Esophagus muscularis mucosa (tissue), 4 donors: ENCODE measurements at places on chromosomes 16 and 17. TPM values are rescaled to one million over a fixed set of nuclear protein-coding genes. Genes with fewer than 3 reads are reported as not detected.

KRT20 gene
- total RNA-seq, result 0.52 TPM

DNA sequence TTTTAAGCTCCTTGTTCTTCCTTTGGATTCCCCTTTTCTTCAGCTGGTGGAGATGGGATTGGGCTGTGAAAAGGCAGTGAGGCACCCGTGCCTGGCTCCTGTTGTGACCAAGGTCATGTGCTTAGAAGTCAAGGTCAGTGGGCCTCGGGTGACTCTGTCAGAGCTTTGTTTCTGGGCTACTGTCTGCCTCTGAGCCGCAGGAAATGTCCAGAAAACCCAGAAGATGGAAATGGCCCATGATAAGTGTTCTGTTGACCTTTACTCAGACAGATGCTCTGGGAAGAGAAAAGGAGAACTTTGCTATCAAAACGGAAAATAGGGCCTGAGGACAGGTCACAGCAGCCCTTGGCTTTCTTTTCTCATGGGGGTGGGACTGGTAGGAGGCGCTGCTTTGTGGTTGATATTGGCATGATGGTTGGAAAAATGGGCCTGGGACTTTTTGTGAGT lies 2.9 kb downstream of the ABCC1 start:
- H3K36me3 ChIP-seq, result no peaks in the 10 kb centered on the region
- no peak for DNase-seq
- no peaks in the 10 kb centered on the region for H3K27me3 ChIP-seq
- peak overlapping the region; percentile 95 for H3K4me3 ChIP-seq
- H3K27ac ChIP-seq, result peak overlapping the region; percentile 96

DNA sequence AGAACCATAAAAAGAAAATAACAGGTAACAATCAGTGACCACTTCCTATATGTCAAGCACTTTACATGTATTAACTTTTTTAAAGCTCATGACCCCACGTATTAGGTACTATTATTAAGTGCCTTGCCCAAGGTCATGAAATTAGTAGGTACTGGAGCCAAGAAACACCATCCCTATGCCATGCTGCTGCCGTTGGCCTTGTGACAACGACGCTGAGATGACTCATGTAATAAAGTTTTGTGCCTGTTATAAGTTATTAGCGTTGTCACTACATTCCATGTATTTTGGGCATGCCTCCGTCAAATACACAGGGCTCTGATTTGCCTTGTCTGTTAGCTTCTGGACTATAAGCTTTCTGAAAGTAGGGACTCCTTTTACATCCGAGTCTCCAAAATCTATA lies 1.4 kb downstream of the BBS2 start:
- H3K27me3 ChIP-seq, result no peaks in the 10 kb centered on the region
- H3K4me3 ChIP-seq, result no peak overlapping the region
- no peak for DNase-seq
- no peaks in the 10 kb centered on the region for H3K36me3 ChIP-seq
- no peak overlapping the region for H3K27ac ChIP-seq

GRCh38 chr16:52209227-52209626 lies 337.7 kb downstream of the TOX3 start:
- H3K27me3 ChIP-seq, result no peaks in the 10 kb centered on the region
- H3K36me3 ChIP-seq, result no peaks in the 10 kb centered on the region
- H3K27ac ChIP-seq, result no peak overlapping the region
- H3K4me3 ChIP-seq, result no peak overlapping the region

SHBG gene
- not detected for total RNA-seq

TP53TG3F gene
- total RNA-seq, result not detected

- H3K27ac ChIP-seq, result no peak overlapping the region
- no peaks in the 10 kb centered on the region for H3K36me3 ChIP-seq
- peaks cover 12% of the 10 kb centered on the region for H3K27me3 ChIP-seq
- H3K4me3 ChIP-seq, result no peak overlapping the region
- H3K4me1 ChIP-seq, result no peaks in the 10 kb centered on the region
These were observed 156.8 kb upstream of the CDH13 start for GRCh38 chr16:82470016-82470415.

GRCh38 chr17:78889531-78889930 lies 13.5 kb downstream of the CEP295NL start:
- DNase-seq, result no peak
- H3K27me3 ChIP-seq, result no peaks in the 10 kb centered on the region
- H3K27ac ChIP-seq, result peak overlapping the region; percentile 45
- peaks cover 63% of the 10 kb centered on the region for H3K4me1 ChIP-seq
- no peak overlapping the region for H3K4me3 ChIP-seq

GRCh38 chr16:35744726-35745125 lies 2285.3 kb downstream of the TP53TG3F start:
- H3K4me1 ChIP-seq, result no peaks in the 10 kb centered on the region
- H3K27ac ChIP-seq, result no peak overlapping the region
- H3K27me3 ChIP-seq, result no peaks in the 10 kb centered on the region
- peak; percentile 90 for DNase-seq
- no peaks in the 10 kb centered on the region for H3K36me3 ChIP-seq

- no peak for DNase-seq
- no peak overlapping the region for H3K27ac ChIP-seq
- no peaks in the 10 kb centered on the region for H3K4me1 ChIP-seq
These were observed 2.4 kb upstream of the CD300LF start for GRCh38 chr17:74715144-74715543.

C16orf87 gene
- 7.3 TPM for total RNA-seq

TBC1D3I gene
- total RNA-seq, result not detected

DNA sequence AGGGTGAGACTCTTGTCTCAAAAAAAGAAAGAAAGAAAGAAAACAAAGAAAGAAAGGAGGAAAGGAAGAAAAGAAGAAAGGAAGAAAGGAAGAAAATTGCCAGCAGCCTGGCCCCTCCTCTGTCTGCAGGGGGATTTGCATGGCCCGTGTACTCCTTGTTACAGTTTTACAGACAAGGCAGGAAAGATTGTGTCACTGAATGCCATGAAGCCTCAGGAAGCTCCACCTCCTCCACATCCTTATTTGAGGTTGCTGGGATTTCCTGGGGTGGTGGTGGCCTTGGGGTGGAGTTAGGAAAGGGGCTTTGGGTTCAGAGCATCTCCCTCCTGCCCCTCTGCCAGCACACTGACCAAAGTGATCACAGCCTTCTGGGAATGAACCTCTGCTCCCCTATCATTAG lies 23.6 kb downstream of the CFAP20 start:
- H3K36me3 ChIP-seq, result no peaks in the 10 kb centered on the region
- no peak overlapping the region for H3K4me3 ChIP-seq
- H3K27ac ChIP-seq, result no peak overlapping the region
- no peaks in the 10 kb centered on the region for H3K27me3 ChIP-seq
- H3K4me1 ChIP-seq, result no peaks in the 10 kb centered on the region
- no peak for DNase-seq

- peaks cover 4% of the 10 kb centered on the region for H3K36me3 ChIP-seq
- no peaks in the 10 kb centered on the region for H3K27me3 ChIP-seq
- H3K4me3 ChIP-seq, result peak overlapping the region; percentile 33
- H3K4me1 ChIP-seq, result peaks cover 99% of the 10 kb centered on the region
- H3K27ac ChIP-seq, result peak overlapping the region; percentile 96
- DNase-seq, result no peak
These were observed 9.2 kb downstream of the MXRA7 start for GRCh38 chr17:76701471-76701967.

ZNF423 gene
- 9.1 TPM for total RNA-seq

PPM1E gene
- total RNA-seq, result 0.83 TPM

- H3K4me1 ChIP-seq, result peaks cover 62% of the 10 kb centered on the region
- no peaks in the 10 kb centered on the region for H3K27me3 ChIP-seq
- H3K27ac ChIP-seq, result no peak overlapping the region
- DNase-seq, result no peak
- peaks cover 26% of the 10 kb centered on the region for H3K36me3 ChIP-seq
- no peak overlapping the region for H3K4me3 ChIP-seq
These were observed 2.6 kb downstream of the KIFC3 start for GRCh38 chr16:57799600-57800199.

- no peaks in the 10 kb centered on the region for H3K27me3 ChIP-seq
- no peak for DNase-seq
- H3K4me1 ChIP-seq, result peaks cover 11% of the 10 kb centered on the region
- H3K4me3 ChIP-seq, result no peak overlapping the region
These were observed 3.7 kb downstream of the PRSS8 start for GRCh38 chr16:31131841-31132271.

GRCh38 chr16:48608871-48609651 lies 919 bp downstream of the N4BP1 start:
- no peaks in the 10 kb centered on the region for H3K27me3 ChIP-seq
- peaks cover 74% of the 10 kb centered on the region for H3K4me1 ChIP-seq
- H3K4me3 ChIP-seq, result peak overlapping the region; percentile 98
- no peaks in the 10 kb centered on the region for H3K36me3 ChIP-seq
- H3K27ac ChIP-seq, result peak overlapping the region; percentile 94
- DNase-seq, result no peak

- H3K27me3 ChIP-seq, result no peaks in the 10 kb centered on the region
- no peak overlapping the region for H3K27ac ChIP-seq
These were observed 14.3 kb downstream of the NEUROD2 start for GRCh38 chr17:39593371-39593770.

DNA sequence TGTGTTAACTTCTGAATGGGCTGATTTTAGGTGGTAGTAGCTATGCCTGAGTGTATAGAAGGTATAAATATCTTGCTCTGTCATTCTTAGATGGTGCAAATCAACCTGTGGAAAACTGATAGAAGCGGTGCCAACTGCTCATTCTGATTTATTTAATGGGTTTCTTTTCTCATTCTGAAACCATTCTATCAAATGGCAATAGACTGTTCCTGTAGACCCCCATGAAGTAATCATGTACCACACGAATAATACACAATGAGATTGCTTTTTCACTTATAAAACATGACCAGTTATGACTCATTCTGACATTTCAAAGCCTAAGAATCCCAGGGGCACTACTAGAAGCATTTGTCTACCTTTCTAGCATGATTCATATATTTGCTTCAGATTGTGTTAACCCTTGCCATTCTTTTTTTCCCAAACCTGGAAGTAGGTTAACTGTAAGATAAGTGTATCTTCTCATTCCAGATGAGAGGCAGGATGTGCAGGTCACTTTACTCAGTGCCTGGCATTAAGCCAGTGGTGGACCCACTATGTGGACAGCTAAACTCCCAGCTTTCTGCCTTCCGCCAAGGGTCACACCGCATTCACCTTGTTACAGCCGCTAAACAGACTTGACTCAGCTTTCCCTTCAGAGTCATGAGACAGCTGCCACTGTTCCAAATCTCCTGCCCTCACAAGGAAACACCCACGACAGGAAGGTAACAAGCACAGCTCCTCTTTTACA lies 16.4 kb upstream of the SLC16A11 start:
- DNase-seq, result no peak
- peaks cover 20% of the 10 kb centered on the region for H3K27me3 ChIP-seq
- H3K4me3 ChIP-seq, result no peak overlapping the region
- H3K4me1 ChIP-seq, result no peaks in the 10 kb centered on the region

KRTAP9-4 gene
- total RNA-seq, result not detected

- H3K27ac ChIP-seq, result no peak overlapping the region
- H3K27me3 ChIP-seq, result no peaks in the 10 kb centered on the region
These were observed 66.2 kb upstream of the TRAP1 start for GRCh38 chr16:3783516-3783915.

DNA sequence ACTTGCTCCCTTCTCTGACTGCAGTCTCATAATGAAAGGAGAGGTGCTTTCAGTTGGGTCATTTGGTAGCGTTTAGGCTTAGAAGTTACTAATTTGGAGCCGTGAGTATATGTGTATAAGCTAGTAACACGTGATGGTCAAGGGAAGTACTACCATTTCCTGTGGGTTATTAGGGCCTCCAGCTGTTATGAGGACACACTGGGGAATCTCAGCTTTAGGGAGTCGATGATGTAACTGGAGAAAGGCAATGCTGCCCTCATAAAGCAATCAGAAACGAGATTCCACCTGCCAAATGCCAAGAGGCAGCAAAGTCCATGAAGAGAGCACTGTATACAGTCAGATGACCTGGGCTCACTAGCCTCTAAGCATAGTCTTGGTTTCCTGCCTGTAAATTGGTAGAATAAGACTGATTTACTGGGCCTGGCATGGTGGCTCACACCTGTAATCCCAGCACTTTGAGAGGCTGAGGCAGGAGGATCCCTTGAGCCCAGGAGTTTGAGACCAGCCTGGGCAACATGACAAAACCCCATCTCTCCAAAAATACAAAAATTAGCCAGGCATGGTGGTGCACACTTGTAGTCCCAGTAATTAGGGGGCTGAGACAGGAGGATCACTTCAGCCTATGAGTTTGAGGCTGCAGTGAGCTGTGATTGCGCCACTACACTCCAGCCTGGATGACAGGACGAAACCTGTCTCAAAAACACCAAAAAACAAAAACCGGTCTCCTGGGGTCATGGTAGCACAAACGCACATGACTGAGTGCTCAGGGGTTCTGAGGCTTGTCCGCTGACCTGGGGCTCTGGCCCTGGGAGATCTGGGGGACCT lies 53.0 kb downstream of the SF3B3 start:
- H3K4me3 ChIP-seq, result no peak overlapping the region
- DNase-seq, result no peak
- peaks cover 62% of the 10 kb centered on the region for H3K4me1 ChIP-seq
- peak overlapping the region; percentile 52 for H3K27ac ChIP-seq

TPSB2 gene
- 304 TPM for total RNA-seq

GRCh38 chr17:17706140-17707060 lies 25.1 kb downstream of the RAI1 start:
- H3K4me1 ChIP-seq, result peaks cover 48% of the 10 kb centered on the region
- H3K36me3 ChIP-seq, result no peaks in the 10 kb centered on the region
- H3K4me3 ChIP-seq, result no peak overlapping the region

DNA sequence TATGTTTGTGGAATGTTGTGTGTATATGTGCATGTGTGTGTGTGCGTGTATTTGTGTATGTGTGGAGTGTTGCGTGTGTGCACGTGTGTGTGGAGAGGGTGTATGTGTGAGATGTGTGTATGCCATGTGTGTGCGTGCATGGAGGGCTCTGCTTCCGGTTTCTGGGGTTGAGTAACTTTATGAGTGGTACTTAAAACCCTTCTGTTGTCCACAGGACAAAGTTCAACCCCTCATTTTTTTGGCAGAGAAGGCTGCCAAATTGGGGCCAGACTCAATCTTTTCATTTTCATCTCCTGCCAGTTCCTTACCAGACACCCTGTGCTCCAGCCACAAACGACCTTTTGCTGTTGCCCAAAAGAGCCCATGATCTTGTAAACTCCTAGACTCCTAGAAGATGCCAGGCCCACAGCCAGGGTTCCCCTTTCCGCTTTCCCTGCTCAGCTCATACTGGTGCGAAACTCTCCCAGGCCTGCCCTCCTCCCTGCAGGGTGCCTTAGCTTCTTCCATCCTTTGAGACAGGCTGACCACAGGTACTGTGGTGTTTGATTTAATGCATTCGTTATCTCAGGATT lies 100.2 kb downstream of the CMIP start:
- H3K4me3 ChIP-seq, result no peak overlapping the region
- no peak overlapping the region for H3K27ac ChIP-seq
- no peaks in the 10 kb centered on the region for H3K36me3 ChIP-seq
- no peaks in the 10 kb centered on the region for H3K27me3 ChIP-seq
- H3K4me1 ChIP-seq, result peaks cover 41% of the 10 kb centered on the region
- no peak for DNase-seq

ABCC11 gene
- total RNA-seq, result not detected

KRTAP4-9 gene
- total RNA-seq, result not detected

GNG13 gene
- total RNA-seq, result not detected

GRCh38 chr16:84616515-84616914 lies 1.4 kb downstream of the COTL1 start:
- no peak overlapping the region for H3K27ac ChIP-seq
- H3K4me1 ChIP-seq, result peaks cover 60% of the 10 kb centered on the region
- DNase-seq, result no peak
- peak overlapping the region; percentile 79 for H3K4me3 ChIP-seq
- H3K36me3 ChIP-seq, result no peaks in the 10 kb centered on the region

- no peak overlapping the region for H3K27ac ChIP-seq
- no peaks in the 10 kb centered on the region for H3K36me3 ChIP-seq
- no peaks in the 10 kb centered on the region for H3K4me1 ChIP-seq
- no peak for DNase-seq
- no peak overlapping the region for H3K4me3 ChIP-seq
These were observed 6.1 kb downstream of the DBNDD1 start for GRCh38 chr16:90012991-90013745.

- peaks cover 42% of the 10 kb centered on the region for H3K36me3 ChIP-seq
- no peaks in the 10 kb centered on the region for H3K27me3 ChIP-seq
- H3K27ac ChIP-seq, result peak overlapping the region; percentile 95
- no peak for DNase-seq
- peaks cover 14% of the 10 kb centered on the region for H3K4me1 ChIP-seq
These were observed 985 bp downstream of the SGSM2 start for GRCh38 chr17:2338315-2338657.
